G401 (cell line): ENCODE measurements at places on chromosomes 7 and 10. TPM values are rescaled to one million over a fixed set of nuclear protein-coding genes. Genes with fewer than 3 reads are reported as not detected.

The KAZALD1 gene
- total RNA-seq: 105 and 145 TPM in 2 replicates

The SEMA4G gene
- total RNA-seq: 15.3 and 36.2 TPM in 2 replicates

The LAMB4 gene
- not detected in 2 replicates for total RNA-seq

The GDF2 gene
- total RNA-seq: not detected in 2 replicates

The PPP3CB gene
- 6.6 and 7.8 TPM in 2 replicates for total RNA-seq

The PON3 gene
- total RNA-seq: not detected in 2 replicates

The LRIT1 gene
- not detected in 2 replicates for total RNA-seq

The FGL2 gene
- not detected in 2 replicates for total RNA-seq
